ENCODE measurements at places on chromosomes 11 and 22.

GRCh38 chr11:64227405-64227956, 1.4 kb downstream of the NUDT22 start:
- DNase-seq, result no peak

- DNase-seq, result peak; percentile 31
These were observed 116.2 kb downstream of the ETS1 start for GRCh38 chr11:128471138-128471661.

DNA sequence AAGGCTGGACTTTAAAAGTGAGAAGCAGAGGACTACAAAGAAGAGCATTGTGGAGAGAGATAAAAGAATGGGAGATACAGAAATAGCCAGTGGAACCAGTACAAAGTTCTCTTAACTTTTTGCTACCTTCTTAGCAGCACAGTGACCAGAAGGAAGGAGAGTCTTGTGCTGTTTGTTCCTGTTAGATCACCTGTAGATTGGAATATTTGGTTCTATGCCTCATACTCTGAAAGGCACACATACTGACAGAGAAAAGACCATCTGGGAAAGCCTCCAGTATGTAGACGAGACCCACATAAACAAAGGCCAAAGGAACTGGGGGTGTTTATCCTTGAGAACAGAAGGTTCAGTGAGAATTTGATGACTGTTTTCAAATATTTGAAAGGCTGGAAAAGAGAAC, 18.7 kb downstream of the RNF141 start:
- DNase-seq, result no peak

DNA sequence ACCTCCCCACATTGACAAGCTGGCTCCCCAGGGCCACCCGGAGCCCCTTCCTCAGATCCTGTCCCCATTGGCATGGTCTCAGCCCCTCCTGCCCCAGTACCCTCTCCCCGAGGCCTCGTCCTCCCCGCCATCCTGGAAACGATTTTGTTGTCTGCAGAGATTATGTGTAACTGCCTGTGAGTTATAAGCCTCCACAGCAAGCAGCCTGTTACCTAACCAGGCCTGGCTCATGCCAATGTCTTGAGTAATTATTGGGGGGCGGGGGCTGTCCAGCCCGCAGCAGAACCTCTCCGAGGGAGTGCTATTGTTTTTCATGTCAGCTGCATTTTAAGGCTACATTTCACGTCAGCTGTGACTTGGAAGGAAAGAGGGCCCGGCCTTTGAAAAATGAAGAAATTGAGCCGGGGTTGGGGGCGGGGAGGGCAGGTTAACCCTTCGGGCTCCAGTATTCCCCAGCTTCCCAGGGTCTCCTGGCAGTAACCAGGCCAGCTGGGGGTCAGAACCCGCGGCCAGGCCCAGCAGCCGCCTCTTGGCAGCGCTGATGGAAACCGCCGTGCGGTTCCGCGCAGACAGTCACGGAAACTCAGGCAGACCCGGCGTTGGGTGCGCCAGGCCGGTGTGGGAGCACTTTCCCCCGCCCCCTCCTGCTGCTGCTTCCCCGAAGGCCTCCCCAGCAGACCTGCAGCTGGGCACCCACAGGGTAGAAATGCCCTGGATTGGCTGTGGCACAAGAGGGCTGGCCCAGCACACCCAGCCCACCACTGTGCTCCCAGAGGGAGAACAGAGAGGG, 59.5 kb downstream of the CDKN1C start:
- DNase-seq, result no peak

- no peak for DNase-seq
These were observed 55.9 kb upstream of the DRD2 start for GRCh38 chr11:113531083-113531482.

DNA sequence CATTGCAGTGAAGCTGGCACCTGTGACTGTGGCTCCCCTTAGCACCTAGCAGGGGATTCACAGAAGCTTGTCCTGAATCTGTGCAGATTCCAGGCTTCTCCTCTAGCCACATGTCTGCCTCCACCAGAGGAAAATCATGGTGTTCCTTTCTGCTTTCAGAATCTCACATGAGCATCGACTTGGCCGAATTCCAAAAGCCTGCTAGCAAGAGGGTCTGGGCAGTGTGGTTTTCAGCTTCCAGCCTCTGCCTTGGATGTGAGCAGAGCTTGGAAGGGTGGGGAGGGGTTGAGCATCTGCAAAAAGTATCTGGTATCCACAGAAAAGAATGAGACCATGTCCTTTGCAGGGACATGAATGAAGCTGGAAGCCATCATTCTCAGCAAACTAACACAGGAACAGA, 911.1 kb downstream of the TBC1D22A start:
- no peak for DNase-seq

- peak; percentile 85 for DNase-seq
These were observed 799 bp downstream of the CCDC88B start for GRCh38 chr11:64340671-64341335.

DNA sequence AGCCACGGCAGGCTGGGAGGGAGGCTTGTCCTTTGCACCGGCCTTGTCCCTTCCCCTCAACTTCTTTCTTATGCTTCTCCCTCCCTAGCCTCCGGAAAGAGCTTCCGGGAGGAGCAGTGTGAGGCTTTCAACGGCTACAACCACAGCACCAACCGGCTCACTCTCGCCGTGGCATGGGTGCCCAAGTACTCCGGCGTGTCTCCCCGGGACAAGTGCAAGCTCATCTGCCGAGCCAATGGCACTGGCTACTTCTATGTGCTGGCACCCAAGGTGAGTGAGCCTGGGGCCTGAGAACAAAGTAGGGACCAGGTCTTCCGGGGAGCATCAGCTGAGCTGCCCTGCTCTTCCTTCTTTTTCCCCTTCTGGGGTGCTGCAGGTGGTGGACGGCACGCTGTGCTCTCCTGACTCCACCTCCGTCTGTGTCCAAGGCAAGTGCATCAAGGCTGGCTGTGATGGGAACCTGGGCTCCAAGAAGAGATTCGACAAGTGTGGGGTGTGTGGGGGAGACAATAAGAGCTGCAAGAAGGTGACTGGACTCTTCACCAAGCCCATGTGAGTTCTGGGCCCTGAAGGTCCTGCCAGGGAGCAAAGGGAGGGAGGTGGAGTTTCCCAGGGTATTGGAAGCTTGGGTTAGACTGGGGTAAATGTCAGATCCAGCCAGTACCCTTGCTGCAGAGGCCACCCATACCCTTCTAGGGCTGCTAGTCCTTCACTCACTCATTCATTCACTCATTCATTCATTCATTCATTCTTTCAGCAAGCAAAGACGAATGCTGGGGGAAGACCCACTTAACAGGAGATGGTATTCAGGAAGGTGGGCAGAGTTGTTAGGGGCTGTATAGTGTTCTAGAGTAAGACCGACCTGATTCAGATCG, 22.6 kb downstream of the ADAMTS15 start:
- DNase-seq, result no peak

GRCh38 chr11:65833297-65834030, at the start of gene SNX32:
SNX32 (plus strand) TSS chr11:65833963; CDS start chr11:65834066, 103 bp downstream.
- peak; percentile 92 for DNase-seq

- DNase-seq, result no peak
These were observed 9.4 kb upstream of the PPM1F start for GRCh38 chr22:21961886-21962654.

GRCh38 chr11:42311944-42312343, 852.5 kb upstream of the LRRC4C start:
- DNase-seq, result no peak

- no peak for DNase-seq
These were observed 522.8 kb upstream of the LUZP2 start for GRCh38 chr11:23974051-23974450.

DNA sequence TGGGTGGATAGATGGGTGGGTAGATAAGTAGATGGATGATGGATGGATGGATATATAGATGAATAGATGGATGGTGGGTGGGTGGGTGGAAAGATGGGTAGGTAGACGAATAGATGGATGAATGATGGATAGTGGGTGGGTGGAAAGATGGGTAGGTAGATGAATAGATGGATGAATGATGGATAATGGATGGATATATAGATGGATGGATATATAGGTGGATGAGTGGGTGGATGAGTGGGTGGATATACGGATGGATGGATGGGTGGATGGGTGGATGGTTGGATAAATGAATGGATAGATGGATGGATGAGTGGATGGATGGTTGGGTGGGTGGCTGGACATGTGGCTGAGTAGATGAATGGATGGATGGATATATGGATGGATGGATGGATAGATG, 53.1 kb upstream of the THY1 start:
- DNase-seq, result no peak

- no peak for DNase-seq
These were observed 67.7 kb upstream of the PPP6R3 start for GRCh38 chr11:68392822-68393221.

DNA sequence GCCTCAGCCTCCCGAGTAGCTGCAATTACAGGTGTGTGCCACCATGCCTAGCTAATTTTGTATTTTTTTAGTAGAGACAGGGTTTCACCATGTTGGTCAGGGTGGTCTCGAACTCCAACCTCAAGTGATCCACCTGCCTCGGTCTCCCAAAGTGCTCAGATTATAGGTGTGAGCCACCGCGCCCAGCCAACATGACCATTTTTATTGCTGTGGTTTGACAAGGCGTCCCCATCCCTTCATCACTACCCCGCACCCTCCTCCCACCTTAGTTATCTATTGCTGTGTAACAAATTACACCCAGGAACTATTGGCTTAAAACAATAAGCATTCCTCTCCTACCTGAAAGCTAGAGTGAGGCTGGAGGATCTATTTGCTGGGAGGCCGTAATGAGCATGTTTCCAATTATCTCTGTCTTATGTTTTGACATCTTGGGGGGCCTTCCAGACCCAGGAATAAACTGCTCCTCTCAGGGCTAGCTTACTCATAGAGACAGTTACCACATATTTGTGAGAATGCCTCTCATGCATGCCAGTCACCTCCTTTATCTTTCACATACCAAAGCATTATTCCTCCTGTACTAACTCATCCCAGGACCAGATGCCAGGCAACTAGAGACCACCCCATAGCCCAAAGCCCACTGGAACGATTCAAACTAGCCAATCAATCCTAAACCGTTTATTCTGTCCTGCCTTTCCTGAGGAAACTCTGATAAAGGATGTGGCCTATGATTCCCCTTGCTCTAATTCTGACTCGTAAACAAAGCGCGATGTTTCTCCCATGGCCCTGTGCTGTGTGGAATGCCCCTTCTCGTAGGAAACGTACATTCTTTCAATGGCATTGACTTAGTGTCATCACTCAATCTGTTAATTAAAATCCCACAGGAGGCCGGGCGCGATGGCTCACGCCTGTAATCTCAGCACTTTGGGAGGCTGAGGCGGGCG, 19.4 kb downstream of the SNU13 start:
- DNase-seq, result no peak

DNA sequence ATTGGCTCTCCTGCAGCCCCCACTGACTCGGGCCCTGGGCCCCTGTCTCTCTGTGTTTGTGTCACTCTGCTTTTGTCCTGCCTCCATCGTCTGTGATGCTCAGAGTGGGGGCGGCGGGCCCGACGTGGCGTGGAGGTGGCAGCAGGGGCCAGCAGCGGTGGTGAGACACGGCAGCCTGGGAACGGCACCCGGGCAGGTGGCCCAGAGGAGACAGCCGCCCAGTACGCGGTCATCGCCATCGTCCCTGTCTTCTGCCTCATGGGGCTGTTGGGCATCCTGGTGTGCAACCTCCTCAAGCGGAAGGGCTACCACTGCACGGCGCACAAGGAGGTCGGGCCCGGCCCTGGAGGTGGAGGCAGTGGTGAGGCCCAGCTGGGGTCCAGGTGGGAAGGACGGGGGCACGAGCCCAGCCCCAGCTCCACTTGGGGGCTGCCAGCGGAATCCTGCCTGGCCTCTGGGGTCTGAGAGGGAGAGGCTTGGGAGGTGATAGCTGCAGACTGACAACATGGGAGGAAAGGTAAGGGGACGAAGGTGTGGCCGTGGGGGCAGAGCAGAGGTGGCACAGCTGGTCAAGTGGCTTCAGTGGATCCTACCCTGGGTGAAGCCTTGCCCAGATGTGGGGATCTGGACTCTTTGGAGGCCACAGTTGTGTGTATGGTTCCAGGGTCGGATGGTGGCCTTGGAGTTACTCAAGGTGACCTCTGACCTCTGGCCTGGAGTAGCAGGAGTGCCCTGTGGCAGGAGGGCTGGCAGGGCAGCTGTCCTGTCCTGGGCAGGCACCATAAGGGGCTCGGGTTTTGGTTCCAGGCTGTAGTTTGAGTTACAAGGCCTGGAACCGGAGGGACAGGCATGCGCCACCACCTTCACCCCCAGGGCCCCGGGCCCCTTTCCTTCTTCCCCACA, 16.2 kb downstream of the RELT start:
- no peak for DNase-seq

GRCh38 chr11:44860346-44860745, 90.3 kb downstream of the TP53I11 start:
- no peak for DNase-seq

GRCh38 chr11:11636671-11637070, 14.9 kb upstream of the GALNT18 start:
- no peak for DNase-seq

DNA sequence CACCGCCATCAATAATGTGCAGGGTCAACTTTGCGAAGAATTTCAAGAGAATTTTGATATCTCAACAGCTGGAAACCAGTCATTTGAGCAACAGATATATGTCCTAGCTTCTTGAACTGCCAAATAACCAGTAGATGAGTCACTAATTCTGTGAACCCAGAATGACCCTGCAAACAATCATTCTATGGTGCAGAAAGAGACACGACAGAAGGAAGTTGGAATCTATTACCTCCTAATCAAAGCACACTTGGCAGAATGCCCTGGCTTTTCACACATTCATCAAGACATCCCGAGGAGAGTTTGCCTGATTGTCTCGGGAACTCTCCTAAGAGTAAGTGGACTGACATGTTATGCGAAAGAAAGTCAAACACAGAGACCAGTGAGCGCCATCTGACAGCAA, 621.1 kb downstream of the OPCML start:
- no peak for DNase-seq

- DNase-seq, result no peak
These were observed 109.2 kb downstream of the IGLL1 start for GRCh38 chr22:23470811-23471389.

DNA sequence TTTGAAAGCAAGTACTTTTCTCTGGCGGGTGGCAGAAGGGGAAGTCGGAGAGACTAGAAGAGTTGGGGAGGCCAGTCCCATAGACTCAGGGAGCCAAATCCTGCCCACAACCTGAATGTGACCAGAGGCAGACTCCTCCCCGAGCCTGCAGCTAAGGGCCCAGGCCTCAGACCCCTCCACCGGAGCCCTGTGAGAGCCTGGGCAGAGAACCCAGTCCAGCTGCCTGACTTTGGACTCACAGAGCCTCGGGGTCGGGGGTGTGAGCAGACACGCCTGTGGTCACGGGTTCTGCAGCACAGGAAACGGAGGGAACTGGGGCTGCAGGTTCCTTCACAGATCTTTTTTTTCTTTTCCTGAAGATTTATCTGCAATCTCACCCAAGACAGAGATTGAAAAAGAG, 312.3 kb downstream of the CTTN start:
- DNase-seq, result no peak

- no peak for DNase-seq
These were observed 28.3 kb upstream of the RCN1 start for GRCh38 chr11:32062540-32062939.

DNA sequence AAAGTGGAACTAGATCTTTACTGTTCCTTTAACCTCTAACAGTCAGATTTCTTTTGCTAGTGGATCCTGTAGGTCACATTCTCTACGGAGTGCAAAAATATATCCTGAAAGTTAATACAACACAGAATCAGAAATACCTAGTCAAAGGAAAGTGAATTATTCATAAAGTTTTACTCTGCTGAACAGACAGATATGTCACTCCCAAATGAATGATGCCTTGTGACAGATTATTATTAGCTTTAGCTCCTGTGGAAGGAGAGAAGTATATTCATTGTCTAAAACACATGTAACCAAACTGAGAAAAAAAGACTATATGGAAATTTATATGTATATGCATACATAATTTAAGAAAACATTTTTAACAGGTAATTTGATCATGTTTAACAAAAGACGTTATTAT, 1497.2 kb upstream of the RAG2 start:
- DNase-seq, result no peak
